Aortic smooth muscle cell (primary cell): ENCODE measurements at places on chromosomes 2 and 18. TPM values are rescaled to one million over a fixed set of nuclear protein-coding genes. Genes with fewer than 3 reads are reported as not detected.

The LIMS4 gene
- total RNA-seq: 12.4 and 23.9 TPM in 2 replicates

The PLB1 gene
- total RNA-seq: 1.2 and 1.6 TPM in 2 replicates

The C2orf72 gene
- total RNA-seq: 0.25 and 0.26 TPM in 2 replicates

The LINC00305 gene
- total RNA-seq: not detected in 2 replicates

The TFPI gene
- total RNA-seq: 301 and 437 TPM in 2 replicates

The DSC3 gene
- total RNA-seq: under 0.01 and 0.12 TPM in 2 replicates

The POU3F3 gene
- 0.06 and 0.13 TPM in 2 replicates for total RNA-seq

The TCF7L1 gene
- 2.0 and 4.6 TPM in 2 replicates for total RNA-seq

The B3GNT7 gene
- 0.25 and 0.26 TPM in 2 replicates for total RNA-seq

The HOXD1 gene
- not detected in 2 replicates for total RNA-seq

The APOB gene
- under 0.01 TPM in 2 replicates for total RNA-seq

The CAVIN2 gene
- total RNA-seq: 5.8 and 17.4 TPM in 2 replicates

The ST6GAL2 gene
- not detected in 2 replicates for total RNA-seq

The CACNB4 gene
- total RNA-seq: 0.79 and 1.3 TPM in 2 replicates
